ENCODE measurements at places on chromosomes 7 and 10.

DNA sequence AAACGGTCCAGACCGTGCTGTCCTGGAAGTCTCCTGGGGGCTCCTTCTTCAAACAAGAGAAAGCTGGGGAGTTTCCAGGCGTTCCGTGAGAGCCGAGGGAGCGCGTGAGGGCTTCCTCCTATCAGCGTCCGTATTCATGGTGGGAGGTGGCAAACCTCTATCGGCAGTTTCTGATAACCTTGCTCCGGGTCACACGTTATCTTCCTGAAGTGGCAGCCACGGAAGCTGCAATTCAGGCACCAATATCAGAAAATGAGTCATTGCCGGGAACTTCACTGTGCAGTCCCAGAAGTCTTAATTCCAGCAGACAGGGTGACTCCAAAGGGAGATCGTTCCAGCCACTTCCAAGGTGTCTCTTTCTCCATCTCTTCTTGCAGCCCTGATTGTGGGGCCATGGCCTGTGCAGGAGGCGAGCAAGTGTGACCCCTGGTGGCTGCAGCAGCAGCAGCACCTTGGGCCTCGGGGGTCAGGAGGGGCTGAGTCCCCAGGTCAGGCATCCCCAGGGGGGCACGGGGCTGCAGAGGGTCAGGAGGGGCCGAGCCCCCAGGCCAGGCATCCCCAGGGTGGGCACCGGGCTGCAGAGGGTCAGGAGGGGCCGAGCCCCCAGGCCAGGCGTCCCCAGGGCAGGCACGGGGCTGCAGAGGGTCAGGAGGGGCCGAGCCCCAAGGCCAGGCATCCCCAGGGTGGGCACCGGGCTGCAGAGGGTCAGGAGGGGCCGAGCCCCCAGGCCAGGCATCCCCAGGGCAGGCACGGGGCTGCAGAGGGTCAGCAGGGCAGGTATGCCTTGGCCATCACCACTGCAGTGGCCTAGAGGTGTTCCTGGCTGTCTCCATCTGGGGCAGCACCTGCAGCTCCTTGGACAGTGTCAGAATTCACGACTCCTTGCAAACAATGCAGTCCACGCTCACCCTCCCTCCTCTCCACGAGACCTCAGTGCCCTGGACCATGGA lies 538.7 kb downstream of the DNAJB6 start:
- DNase-seq, result peak; percentile 22

DNA sequence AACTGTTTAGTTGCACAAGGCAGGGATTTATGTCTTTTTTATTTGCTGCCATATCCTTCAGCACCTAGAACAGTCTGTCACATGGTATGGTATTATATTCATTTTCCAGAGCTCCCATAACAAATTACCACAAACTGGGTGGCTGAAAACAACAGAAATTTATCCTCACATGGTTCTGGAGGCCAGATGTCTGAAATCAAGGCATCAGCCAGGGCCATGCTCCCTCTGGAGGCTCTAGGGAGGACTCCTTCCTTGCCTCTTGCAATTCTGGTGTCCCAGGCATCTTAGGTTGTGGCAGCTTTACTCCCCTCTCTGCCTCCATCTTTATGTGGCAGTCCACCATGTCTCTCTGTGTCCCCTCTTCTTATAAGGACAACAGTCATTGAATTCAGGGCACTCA lies 43.1 kb downstream of the MET start:
- DNase-seq, result no peak

GRCh38 chr7:148940702-148941597 lies 56.9 kb upstream of the EZH2 start:
- peak; percentile 40 for DNase-seq

DNA sequence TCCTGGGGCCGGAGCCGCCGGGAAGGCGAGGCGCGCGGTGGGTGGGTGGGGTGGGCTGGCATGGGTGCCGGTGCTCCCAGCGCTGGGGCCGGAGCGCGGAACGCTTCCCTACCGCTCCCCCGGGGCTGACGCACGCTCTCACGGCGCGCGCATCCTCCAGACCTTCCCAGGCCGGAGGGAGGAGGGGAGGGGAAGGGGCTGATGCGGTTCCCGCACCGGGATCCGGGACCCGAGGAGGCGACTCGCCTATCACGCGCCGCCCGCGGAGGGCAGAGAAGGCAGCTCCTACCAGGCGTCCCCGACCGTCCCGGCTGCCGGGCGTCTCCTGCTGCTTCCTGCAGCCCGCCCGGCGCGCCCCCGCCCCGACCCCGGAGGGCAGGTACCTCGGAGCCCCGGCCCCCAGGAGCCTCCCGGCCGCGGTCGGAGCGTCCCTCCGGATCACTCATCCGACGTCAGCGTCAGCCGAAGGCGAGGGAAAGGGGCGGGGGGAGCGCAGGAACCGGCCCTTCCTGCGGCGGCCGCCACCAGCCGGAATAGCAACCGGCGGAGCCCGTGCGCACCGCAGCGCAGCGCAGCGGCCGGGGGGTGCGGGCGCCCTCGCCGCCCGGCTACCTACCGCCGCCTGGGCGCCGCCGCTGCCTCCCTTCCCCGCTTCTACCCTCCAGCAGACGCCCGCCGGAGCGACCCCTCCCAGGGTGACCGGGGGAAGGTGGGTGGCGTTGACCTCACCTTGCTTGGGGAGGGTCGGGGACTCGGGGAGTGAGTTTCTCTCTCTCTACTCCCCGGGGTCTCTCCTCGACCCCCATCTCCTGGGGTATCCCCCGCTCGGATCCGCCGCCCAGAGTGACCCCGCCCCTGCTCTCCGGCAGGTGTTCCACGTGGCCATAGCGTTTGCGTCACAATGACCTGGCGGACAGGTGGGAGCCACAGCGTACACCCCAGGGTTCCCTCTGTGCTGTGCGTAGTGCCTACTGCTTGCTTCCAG lies at the start of gene ICA1:
Gene ICA1 (minus strand): TSS at position 457 of the 985 bp plus-strand sequence. CDS start 26,241 bp downstream, outside the sequence.
- DNase-seq, result no peak

GRCh38 chr10:121152033-121152432 lies 300.9 kb downstream of the WDR11 start:
- DNase-seq, result no peak

GRCh38 chr10:112913255-112913654 lies 36.8 kb upstream of the TCF7L2 start:
- DNase-seq, result no peak

DNA sequence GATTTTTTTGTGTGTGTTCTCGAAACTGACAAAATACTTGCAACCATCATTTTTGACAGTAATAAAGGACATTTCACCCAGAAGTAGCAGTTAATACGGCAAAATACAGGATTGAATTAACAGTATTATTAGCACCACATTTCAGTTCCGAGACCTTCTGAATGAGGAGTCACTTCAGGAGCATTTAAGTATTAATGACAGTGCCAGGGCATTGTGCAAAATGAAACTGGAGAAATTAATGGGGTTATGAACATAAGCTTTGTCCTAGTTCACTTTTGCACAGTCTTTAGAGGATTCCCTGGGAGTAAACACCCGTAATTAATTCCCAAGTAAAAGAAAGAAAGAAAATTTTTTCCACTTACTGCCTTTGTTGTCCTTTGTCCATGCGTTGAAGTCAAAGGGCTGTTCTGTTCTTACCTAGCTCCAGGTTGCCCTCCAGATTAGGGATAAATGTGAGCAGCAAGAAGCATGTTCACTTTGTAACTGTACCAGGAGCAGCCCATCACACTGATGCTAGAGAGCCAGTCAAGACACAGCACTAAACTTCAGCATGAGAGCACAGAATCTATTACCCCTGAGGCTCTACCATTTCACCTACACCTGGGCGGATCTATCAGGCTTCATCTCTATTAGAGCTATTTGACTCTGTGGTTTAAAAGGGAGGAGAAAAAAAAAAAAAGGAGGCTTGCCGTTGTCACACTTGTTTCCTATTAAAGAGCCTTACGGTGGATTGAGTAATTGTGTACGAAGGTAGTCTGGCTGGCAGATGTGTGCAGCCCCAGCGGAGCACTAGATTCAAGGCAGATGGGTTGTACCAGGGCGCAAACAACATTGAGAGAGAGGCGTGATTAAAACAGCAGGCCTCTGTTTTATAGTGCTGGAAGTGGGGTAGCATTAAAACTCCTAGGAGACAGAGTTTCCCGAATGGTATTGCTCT lies 297.8 kb upstream of the SEMA3A start:
- no peak for DNase-seq

DNA sequence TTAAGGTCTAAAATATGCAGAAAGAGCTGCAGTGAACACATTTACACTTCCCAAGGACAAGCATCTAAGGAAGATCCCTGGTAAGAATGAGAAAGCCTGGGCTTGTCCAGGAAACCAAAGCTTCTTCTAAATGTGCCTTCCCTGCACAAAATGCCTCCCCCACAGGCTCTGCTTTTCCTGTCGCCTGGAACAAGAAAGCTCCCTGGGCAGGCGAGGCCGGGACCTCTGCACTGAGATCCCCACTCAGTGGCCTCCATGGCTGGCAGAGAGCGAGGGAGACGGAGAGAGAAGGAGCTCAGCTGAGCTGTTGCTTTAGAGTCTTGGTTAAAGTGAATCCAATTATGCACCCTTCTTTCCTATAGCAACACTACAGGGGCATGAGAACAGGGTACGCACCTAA lies 75.6 kb downstream of the AMZ1 start:
- no peak for DNase-seq

DNA sequence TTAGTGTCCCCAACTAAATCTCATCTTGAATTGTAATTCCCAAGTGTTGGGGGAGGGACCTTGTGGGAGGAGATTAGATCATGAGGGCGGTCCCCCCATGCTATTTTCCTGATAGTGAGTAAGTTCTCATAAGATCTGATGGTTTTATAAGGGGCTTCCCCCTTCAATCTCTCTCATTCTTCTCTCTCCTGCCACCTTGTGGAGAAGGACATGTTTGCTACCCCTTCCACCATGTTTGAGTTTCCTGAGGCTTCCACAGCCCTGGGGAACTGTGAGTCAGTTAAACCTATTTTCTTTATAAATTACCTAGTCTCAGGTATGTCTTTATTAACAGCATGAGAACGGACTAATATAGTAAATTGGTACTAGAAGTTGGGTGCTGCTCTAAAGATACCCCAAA lies 365.6 kb downstream of the ANKRD7 start:
- no peak for DNase-seq

- DNase-seq, result no peak
These were observed 1.5 kb upstream of the LAMB1 start for GRCh38 chr7:108004220-108005142.

- DNase-seq, result no peak
These were observed 19.5 kb upstream of the RHEB start for GRCh38 chr7:151539088-151539671.

DNA sequence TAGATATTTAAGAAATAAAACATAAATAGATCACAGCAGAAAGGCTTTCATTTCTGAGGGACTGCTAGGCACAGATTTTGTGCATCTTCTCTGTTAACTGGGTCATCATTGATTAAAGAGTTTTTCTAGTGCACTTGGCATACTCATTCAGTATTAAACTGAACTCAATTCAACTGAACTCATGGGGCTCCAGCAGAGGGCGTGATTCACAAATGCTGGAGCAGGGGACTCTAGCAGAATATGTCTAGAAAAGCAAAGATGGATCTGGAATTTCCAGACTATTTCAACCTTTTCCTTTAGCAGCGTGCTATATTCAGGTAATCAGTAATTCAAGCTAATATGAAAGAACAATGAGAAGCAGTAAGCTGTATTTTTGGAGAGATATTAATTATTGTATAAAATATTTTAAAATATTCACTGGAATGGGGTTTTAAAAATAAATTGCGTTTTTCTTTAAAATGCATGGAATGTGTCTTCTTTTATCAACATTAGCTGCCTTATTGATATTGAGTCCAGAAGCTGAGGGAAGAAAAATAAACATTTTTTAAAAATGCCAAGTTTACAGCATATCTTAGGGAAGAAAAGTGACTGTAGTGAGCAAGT lies 296.8 kb upstream of the CACNA2D1 start:
- no peak for DNase-seq

DNA sequence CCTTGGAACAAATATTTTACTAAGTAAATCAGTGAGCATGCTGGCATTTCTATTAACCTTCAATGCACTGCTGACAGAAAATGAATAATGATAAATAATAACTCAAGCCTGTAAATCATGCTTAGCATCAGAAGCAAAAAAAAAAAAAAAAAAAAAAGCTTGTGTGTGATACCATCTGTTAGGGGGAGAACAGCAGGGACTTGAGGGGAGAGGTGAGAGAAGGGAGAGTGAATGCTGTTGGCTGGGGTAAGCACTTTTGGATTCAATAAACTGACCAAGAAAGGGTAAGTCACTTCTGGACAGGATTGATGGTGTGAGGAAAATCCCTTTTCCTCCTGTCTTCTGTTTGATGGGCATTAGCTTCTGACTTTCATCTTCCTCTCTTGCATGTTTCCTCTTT lies 996.4 kb downstream of the KCNMA1 start:
- DNase-seq, result no peak

GRCh38 chr7:18700147-18700546 lies 204.6 kb downstream of the HDAC9 start:
- DNase-seq, result no peak

DNA sequence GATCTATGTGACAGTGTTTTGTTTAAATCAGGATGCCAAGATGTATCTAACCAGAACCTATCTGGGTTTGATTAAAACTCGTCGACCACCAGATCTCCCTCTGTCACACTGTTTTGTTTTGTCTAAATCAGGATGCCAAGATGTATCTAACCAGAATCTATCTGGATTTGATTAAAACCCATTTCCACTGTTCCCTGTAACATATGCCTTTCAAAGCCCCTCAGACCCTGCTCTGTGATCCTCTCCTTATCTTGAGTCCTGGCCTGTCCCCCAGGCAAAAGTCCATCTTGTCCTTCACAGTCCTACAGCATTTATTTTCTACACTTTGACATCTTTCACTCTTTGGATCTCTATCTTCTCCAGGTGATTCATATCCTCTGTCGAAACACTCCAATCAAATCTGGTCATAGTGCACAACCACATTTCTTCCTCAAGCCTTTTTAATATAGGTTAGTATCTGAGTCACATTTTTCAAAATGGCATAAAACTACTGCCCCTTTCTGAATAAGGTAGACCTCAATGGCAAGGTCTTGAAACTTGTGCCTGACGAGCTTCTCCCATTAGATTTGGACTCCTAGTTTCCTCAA lies 32.5 kb downstream of the ERLIN1 start:
- DNase-seq, result no peak

DNA sequence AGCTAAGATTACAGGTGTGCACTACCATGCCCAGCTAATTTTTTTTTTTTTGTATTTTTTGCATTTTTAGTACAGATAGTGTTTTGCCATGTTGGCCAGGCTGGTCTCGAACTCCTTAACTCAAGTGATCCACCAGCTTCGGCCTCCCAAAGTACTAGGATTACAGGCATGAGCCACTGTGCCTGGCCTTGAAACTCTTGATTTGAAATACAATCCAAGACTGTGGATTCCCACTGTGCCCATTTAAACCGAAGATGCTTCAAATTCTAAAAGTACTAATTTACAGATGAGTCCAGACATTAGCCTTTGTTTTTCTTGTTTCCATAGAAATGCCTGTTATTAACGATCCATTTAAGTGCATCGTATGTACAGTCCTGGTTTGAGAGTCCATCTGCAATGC lies 130.9 kb downstream of the CACNA2D1 start:
- DNase-seq, result no peak

- no peak for DNase-seq
These were observed 633 bp upstream of the EBLN1 start for GRCh38 chr10:22218448-22218847.

All from central memory CD8-positive, alpha-beta T cell (primary cell).